ENCODE measurements at places on chromosomes 3 and 15.

GRCh38 chr3:71570546-71570945 is 13.0 kb downstream of the FOXP1 start:
- DNase-seq = no peak

GRCh38 chr3:58711871-58712270 is 45.3 kb upstream of the FAM3D start:
- no peak for DNase-seq

- DNase-seq = no peak
Measured at GRCh38 chr15:93223803-93224202, 134.8 kb upstream of the RGMA start.

GRCh38 chr3:192597506-192597905 is 129.8 kb downstream of the FGF12 start:
- no peak for DNase-seq

- no peak for DNase-seq
Measured at GRCh38 chr3:125353128-125353527, 22.0 kb downstream of the ZNF148 start.
